GF-D8 (cell line): ENCODE measurements at places on chromosomes 2 and 18.

- no peak for DNase-seq
Observed at GRCh38 chr2:171651667-171652415, 35.4 kb upstream of the DYNC1I2 start.

DNA sequence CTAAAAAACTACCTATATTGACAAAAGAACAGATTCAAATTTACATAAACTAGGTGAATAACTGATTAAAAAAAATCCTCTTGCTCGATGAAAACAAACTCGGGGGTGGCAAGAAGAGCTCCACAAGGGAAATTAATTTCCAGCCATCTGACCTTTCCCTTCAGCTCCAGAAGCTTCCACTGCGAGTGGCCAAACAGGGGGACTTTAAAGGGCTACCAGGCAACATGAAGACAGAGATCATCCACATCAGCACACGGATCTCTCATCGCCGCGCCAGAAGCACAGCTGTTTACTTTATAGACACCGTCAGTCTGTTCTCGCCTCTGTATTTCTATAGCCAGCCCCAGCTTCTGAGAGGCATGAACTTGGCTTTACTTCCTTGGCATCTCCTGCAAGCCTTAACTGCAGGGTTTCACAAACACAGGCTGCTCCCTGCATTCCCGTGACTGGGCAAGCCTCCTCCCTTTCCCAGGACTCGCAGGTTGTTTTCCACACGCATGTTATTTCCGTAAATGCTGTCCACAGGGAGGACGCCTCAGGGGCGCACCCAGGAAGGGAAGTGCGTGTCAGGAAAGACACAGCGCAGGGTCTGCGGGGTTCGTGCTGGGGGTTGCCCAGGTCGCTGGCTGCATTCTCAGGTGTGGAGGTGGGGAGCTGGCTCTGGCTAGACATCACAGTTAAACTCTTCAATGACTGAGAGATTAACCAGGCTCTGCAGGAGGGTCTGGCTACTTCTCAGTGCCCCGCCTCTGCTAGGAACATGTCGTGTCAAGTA lies 85.0 kb downstream of the USP40 start:
- DNase-seq: no peak

GRCh38 chr2:124762388-124762787 lies 737.3 kb downstream of the CNTNAP5 start:
- DNase-seq: no peak

- peak; percentile 39 for DNase-seq
Observed at GRCh38 chr2:8244639-8245038, 437.2 kb upstream of the ID2 start.

DNA sequence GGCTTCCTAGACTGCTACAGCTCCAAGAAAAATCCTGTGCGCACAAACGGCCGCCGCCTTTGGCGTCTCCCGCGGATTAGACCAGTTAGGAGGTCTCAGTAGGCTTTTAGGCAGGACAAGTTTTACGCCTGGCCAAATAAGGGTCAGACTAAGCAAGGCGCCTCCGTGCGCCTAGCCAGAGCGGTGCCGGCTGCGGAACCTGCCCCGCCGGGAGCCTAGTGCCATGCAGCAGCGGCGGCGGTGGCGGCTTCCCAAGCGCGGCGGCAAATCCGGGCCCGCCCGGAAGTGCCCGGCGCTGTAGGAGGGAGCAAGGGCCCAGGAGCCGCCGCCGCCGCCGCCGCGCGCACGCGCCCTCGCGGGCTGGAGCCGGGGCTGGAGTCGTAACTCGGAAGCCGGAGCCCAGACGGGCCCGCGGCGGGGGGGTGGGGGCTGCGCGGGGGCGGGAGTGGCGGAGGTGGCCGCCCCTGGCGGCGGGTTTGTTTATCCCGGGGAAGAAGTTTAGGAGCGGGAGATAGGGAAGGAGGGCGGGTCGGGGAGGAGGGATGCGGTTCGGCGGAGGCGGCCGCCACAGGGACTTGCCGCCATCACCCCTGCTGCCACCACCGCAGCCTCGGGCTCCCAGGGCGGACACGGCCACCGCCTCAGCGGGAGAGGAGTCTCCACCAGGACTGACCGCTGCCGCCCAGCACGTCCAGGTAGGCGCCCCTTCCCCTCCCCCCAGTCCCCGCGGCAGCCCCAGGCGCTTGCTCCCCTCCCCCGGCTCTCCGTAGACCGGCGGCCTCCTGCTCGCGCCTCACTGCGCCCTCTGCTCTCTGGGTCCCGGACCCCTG lies at the start of gene SPOPL:
Gene SPOPL, plus strand, starts transcription at position 346 of the 830 bp plus-strand sequence. CDS start 48,447 bp downstream, outside the sequence.
- DNase-seq: peak; percentile 72

DNA sequence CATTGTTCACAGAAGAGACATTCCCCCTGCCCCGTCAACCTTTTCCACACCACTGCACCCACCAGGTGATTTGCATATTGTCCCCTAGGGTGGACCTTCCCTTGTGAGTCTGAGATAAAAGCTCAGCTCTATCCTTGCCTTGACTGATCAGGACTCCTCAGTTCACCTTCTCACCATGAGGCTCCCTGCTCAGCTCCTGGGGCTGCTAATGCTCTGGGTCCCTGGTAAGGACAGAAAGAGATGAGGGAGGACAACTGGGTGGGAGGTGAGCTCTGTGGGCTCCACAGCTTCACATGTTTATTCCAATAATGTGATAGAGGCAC lies 1160.1 kb downstream of the RPIA start:
- no peak for DNase-seq

DNA sequence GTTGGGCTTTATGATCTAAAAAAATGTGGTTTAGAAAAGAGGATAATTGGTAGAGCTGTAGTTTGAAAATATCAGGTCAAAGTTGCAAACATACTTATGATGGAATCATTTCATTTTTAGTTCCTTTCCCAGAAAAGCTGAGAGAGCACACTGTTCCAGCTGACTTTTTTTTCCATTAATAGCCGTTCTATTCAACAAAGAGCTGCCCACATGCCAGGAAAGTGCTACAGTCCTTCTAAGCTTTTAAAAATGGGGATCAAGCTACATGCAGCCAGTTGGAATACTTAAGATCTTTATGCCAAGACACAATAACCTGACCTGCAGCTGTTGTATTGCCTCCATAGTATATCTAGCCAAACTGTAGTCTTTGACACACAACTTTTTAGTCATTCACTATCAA lies 111.5 kb downstream of the GALNT3 start:
- DNase-seq: no peak

GRCh38 chr18:8742387-8743361 lies 37.3 kb downstream of the MTCL1 start:
- DNase-seq: no peak

DNA sequence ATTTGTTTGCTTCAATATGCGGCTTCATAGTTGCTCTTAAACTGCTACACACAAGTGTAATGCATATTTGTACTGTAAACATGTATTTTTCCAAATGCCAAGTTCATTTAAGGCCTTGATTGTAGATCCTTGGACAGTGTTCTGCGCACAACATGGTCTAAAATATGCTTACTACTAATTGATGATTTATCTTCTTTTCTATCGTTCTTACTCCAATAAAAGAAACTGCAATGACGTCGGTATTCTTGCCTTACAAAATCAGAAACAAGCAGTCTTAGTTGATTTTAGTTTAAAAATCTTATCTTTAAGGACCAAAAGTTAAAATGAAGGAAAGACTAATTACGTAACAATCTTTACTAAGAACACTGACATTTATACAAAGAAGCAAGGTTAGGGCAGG lies 224.3 kb upstream of the SMAD7 start:
- no peak for DNase-seq

GRCh38 chr2:69564604-69565003 lies 78.9 kb downstream of the AAK1 start:
- no peak for DNase-seq

DNA sequence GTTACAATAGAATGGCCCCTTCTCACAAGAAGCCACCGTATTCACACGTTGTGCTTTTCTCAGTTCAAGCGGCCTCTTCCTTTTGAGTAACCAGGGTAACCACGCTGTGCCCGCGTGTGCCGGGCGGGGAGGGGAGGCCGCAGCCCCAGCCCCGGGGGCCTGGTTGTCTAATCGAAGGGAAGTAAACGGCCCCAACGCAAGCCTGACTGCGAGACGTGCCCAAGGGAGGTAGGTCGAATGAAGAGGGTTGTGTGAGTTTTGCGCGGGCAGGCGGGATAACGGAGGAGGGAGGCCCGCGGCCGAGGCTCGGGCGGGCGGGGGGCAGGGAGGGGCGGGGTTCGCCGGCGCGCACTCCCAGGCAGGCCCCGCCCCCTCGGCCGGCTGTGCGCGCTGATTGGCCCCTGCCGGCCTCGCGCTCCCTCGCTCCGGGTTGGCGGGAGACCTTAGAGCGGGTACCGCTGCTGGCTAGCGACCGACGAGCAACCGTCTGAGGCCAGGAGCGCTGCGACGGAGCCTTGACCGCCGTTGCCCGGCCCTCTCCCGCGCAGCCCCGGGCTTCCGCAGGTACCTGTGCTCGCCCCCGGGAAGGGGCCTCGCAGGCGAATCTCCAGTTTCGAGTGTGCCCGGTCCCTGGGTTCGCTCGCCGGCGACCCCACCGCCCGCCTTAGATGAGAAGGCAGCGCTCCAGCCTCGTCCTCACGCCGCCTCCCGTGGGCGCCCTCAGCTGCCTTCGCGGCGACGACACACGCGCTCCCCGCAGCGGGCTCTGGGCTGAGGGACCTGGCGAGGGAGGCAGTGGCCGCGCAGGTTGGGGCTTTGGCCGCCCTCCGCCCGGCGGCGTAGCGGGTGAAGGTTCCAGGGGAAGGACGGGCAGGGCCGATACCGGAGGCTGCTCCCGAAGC lies at the start of gene SPDYA:
Gene SPDYA, plus strand, starts transcription at position 451 of the 902 bp plus-strand sequence. CDS start 5,181 bp downstream, outside the sequence.
- peak; percentile 7 for DNase-seq

- no peak for DNase-seq
Observed at GRCh38 chr18:76984193-76985155, 148.1 kb downstream of the MBP start.

- no peak for DNase-seq
Observed at GRCh38 chr2:79487399-79487798, 25.5 kb upstream of the CTNNA2 start.

DNA sequence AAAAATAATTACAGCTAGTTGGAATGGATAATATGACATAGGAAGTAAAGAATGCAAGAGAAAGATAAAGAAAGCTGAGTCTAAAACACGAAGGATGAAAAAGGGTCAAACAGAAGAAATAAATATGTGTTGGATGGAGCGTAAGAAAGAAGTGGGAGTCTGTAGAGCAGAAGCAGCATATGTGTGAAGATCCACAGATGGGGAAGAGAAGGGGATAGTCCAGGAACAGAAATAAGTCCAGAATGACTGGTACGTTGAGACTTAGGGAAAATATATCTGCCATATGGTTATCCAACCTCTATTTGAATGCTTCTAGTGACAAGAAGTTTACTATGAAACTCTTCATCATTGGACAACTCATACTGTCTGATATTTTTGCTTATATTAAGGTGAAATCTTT lies 18.0 kb downstream of the ABCA12 start:
- no peak for DNase-seq

DNA sequence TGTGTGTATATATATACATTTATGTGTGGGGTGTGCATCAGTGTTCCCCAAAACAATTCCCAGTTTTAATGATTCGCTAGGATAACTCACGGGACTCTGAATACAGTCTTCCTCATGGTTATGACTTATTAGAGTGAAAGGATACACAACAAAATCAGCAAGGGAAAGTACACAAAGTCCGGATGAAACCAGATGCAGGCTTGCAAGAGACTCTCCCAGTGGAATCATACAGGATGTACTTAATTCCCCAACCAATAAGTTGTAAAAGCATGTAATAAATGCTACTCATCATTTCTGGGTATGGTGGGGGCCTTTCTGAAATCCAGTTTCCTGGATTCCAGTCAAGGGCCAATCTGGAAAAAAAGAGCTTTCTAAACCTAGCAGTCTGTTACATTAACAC lies 654.1 kb upstream of the SYT4 start:
- DNase-seq: no peak

DNA sequence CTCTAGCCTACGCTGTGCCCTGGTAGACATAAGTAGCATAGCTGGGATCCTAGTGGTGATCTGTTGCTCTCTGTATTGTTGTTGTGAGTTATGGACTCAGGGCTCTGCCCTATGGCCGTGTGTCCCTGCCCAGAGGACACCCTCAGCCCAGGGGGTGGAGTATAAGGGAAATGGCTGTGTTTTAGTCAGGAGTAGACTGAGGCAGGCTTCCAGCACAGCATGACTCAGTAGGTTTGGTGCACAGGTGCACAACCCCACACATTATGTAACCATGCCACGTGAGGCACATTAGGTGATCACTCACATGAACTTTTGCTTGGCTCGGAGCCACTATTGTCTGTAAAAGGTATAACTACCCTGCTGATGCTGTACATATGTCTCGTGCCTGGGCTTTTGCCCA lies 59.9 kb upstream of the PEX13 start:
- DNase-seq: no peak

DNA sequence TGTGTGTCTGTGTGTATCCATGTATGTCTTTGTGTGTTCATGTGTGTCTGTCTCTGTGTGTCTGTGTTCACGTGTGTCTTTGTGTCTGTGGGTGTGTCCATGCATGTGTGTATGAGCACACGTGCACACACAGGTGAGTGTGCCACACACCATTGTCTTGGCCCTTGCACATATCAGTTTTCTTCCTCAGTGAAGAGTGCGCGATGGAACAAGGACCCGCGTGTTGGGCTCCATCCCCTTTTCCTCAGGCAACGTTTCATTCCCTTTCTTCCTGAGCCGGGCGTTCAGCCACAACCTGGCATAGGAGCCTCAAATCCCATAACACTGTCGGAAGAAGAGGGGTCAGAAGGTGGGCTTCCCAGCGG lies 74.3 kb downstream of the PTGR3 start:
- DNase-seq: no peak

- DNase-seq: no peak
Observed at GRCh38 chr18:62209046-62209445, 22.0 kb downstream of the RELCH start.

DNA sequence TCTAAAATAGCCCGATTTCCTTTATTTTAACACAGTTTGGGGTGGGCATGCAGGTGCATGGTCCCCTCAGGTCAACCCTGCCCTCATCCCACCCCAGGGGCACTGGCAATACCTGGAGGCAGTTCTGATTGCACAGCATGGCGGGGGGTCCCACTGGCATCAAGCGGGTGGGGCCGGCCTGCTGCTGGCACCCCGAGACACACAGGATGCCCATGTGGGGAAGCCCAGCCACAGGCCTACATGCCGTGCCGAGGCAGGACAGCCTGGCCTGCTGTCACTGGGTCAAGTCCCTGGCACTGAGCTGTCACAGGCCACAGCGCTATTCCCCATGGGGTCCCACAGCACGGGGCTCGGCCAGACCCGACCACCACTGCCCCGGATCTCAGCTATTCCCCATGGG lies 11.9 kb upstream of the KCNG2 start:
- no peak for DNase-seq

- DNase-seq: no peak
Observed at GRCh38 chr2:113277474-113278072, 1.1 kb downstream of the PAX8 start.

DNA sequence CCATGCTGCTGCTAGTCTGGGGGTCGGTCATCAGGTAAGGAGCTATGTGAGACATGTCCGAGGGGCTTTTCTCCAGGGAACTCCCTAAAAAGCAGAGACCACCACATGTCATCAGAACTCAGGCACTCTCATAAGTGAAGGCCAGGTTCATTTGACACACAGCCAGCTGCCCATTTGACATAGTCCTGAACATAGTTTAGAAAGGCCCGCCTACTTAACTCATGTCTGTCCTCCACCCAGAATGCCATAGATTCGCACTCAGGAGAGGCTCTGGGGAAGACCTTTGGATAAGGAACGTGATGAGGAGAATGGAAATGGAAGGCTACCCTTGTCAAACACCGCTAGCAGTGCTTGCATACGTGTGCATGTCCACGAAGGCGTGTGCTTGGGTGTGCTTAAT lies 157.2 kb downstream of the PTGR3 start:
- no peak for DNase-seq

- DNase-seq: no peak
Observed at GRCh38 chr2:196167666-196168065, 3.7 kb downstream of the STK17B start.

- DNase-seq: no peak
Observed at GRCh38 chr2:202429164-202429980, 53.2 kb downstream of the BMPR2 start.

- DNase-seq: no peak
Observed at GRCh38 chr2:236164925-236165841, 3.0 kb downstream of the GBX2 start.
